ENCODE measurements at places on chromosomes 3 and 15.

GRCh38 chr3:49727154-49727923 is 3.6 kb upstream of the GMPPB start:
- no peak for DNase-seq

GRCh38 chr3:72088486-72089025 is 303.6 kb upstream of the PROK2 start:
- DNase-seq, result no peak

DNA sequence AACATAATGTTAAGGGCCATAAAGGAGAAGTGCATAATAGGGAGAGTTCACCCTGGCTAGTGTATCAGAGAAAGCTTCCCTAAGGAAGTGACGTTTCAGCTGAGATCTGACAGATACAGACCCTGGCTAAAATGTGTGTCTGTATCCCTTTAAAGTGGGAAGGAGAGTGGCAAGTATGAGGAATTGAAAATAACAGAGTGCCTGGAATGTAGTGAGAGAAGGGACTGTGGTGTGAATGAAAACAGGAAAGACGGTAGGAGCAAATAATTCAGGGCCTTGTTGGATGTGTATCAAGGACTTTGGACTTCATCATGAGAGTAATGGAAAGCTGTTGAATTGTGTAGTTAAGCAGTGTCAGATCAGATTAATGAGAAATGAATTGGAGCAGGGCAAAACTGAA is 30.5 kb downstream of the NEO1 start:
- DNase-seq, result no peak

GRCh38 chr3:155398046-155398445 is 104.6 kb upstream of the STRIT1 start:
- DNase-seq, result no peak

- DNase-seq, result peak; percentile 46
These were observed at the start of gene LRRN1 for GRCh38 chr3:3799173-3800079. TSS of gene LRRN1 (plus strand) at chr3:3799431. CDS start at chr3:3844642, 45,211 bp downstream.

GRCh38 chr15:60520013-60520824 is 41.3 kb upstream of the ICE2 start:
- DNase-seq, result no peak

- DNase-seq, result no peak
These were observed 14.0 kb downstream of the ZNF619 start for GRCh38 chr3:40490916-40491315.

- DNase-seq, result no peak
These were observed 10.5 kb downstream of the LTF start for GRCh38 chr3:46454209-46454595.

- DNase-seq, result no peak
These were observed 87.4 kb downstream of the CHST2 start for GRCh38 chr3:143206955-143207337.

DNA sequence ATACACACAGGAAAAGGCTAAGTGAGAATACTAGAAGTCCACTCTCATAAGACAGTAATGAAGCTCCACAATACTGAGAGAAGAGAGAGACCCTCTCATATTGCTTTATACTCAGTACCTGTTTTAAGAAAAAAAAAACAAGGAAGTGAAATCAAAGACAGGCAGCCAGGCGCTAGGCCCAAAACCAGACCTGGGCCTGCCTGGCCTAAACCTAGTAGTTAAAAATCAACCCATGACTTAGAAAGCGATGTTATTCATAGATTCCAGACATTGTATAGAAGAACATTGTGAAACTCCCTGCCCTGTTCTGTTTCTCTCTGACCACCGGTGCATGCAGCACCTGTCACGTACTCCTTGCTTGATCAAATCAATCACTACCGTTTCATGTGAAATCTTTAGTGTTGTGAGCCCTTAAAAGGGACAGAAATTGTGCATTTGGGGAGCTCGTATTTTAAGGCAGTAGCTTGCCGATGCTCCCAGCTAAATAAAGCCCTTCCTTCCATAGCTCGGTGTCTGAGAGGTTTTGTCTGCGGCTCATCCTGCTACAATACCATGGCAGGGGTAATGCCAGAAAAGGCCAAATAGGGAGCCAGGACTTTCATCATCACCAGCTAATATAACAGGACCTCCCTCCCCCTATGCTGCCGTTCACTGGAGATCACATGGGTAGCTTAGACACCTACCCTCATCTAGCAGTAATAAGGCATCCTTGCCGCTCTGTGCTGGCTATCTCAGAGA is 1294.1 kb downstream of the NSUN3 start:
- no peak for DNase-seq

GRCh38 chr15:31442699-31443111 is 116.1 kb downstream of the KLF13 start:
- no peak for DNase-seq

- peak; percentile 45 for DNase-seq
These were observed 37.0 kb downstream of the FEM1B start for GRCh38 chr15:68314563-68314962.

DNA sequence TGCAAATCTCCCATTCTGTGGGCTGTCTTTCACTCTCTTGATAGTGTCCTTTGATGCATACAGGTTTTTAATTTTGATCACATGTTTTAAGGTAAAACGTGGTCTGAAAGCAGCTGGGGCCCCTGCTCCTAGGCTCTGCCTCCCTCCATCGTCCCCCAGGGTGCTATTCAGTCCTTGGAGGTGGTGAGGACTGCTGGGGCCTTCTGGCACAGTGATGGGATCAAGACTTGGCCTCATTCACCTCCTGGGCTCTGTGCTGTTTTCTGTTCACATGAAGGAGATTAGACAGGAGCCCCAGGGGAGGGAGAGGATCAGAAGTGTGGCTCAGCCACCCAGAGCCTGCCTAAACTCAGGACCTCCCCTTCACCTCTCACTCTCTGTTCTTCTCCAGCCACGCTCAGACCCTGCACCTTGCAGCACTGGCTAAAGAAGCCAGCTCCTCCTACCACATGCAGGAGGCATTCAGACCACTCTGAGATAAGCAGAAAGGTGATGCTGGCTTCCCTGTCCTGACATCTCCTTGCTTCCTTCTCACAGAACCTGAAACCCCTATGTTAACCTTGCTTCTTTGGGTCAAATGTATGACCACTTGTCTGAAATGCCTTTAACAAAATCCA is 43.9 kb downstream of the PAQR5 start:
- DNase-seq, result no peak

GRCh38 chr15:48355377-48355776 is 24.1 kb downstream of the DUT start:
- no peak for DNase-seq

DNA sequence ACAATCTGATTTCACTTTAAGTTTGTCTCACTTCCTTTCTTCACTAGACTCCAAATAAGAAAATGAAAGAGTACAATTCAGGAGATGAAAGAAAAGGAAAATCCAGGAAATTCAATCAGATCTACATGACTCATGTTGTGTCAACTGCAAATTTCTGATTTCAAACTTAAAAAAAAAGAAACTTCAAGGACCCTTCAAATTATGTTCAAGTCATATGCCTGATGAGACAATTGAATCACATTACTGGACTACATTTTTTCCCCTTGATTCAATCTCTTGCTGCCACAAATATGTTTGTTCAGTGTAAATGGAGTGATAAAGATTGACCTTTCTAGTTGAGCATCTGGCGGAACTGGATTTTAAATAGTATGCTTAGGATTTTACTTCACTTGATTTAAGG is 37.4 kb downstream of the FRMD5 start:
- no peak for DNase-seq

GRCh38 chr3:6717026-6717943 is 143.6 kb upstream of the GRM7 start:
- no peak for DNase-seq

- DNase-seq, result no peak
These were observed 46.8 kb upstream of the NAALADL2 start for GRCh38 chr3:174812172-174812862.

GRCh38 chr3:133938770-133939462 is 43.2 kb upstream of the RAB6B start:
- DNase-seq, result no peak

DNA sequence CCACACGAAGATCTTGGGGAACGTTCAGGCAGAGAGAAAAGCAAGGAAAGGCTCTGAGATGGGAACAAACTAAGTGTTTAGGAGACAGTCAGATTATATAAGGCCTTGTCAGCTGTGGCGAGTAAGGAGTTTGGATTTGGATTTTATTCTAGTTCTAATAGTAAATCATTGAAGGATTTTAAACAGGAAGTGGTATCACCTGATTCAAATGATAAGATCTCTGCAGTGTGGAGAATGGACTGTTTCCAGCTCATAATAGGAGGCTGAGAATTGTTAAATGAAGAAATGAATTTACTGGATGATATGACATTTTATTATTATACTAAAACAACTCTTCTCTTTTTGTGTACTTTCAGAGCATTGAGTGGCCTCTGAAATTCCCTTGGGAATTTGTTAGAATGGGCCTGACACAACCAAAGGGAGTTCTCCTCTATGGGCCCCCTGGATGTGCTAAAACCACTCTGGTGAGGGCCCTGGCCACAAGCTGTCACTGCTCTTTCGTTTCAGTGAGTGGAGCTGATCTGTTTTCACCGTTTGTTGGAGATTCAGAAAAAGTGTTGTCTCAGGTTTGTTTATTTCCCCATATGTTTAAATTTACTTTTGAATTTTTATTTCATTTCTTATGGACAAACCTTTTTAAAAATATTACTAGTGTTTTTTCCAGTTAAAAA is 36.0 kb upstream of the GATM start:
- DNase-seq, result no peak

- no peak for DNase-seq
These were observed 361 bp upstream of the STXBP5L start for GRCh38 chr3:120907659-120908029.

- DNase-seq, result no peak
These were observed 75.0 kb upstream of the CNTN6 start for GRCh38 chr3:1017870-1018269.

GRCh38 chr3:185405243-185405642 is 42.3 kb downstream of the MAP3K13 start:
- DNase-seq, result no peak

- no peak for DNase-seq
These were observed 362.7 kb upstream of the ARRDC4 start for GRCh38 chr15:97597801-97598200.

GRCh38 chr3:45664578-45664977 is 24.6 kb upstream of the SACM1L start:
- DNase-seq, result peak; percentile 87

All from naive thymus-derived CD8-positive, alpha-beta T cell (primary cell).